ENCODE measurements at places on chromosomes 4 and X.
A peak's percentile ranks its signal among the peaks of the same experiment; 100 is the strongest.

- no peak for DNase-seq
Measured at GRCh38 chrX:110082161-110082560, 79.2 kb downstream of the TMEM164 start.

DNA sequence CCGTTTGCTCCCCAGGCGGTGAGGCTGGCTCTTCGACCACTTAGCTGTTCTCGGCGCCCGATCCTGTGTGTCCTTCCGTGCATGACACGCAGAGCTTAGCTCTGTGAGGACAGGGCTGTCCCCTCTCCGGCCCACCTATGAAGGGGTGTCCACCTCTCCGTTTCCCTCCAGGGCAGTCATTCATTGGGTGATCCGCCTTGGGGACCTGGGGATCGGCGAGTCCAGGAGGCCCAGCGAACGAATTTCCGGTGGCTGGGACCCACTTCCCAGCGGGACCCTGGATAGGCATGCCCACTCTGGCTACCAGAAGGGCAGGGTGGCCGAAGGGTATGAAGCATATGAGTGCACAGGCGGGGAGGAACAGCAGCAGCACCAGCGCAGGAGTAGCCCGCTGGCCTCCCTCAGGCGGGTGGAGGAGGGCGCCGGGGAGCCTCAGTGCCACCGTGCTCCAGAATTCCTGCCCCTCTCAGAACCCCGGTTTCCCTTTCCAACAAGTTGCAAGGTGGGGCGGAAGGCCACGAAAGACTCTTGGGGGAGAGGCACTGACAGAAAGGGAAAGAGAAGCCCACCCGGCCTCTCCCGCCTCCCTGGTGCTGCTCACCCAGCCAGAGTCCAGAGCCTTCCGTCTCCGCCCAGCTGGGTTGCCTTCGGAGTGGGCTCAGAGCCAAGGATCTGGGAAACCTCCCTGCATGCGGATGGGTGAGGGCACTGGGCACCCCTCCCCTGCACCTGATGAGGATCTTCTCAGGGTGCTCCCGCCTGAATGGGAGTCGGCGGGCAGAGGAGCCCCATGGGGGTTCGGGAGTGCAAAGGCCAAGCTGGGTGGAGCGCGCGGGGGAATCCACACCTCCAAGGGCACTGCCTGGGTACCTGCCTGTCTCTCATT is 8.6 kb downstream of the HMX1 start:
- no peak for DNase-seq

- DNase-seq, result no peak
Measured at GRCh38 chrX:50099331-50099730, 101.5 kb downstream of the AKAP4 start.

DNA sequence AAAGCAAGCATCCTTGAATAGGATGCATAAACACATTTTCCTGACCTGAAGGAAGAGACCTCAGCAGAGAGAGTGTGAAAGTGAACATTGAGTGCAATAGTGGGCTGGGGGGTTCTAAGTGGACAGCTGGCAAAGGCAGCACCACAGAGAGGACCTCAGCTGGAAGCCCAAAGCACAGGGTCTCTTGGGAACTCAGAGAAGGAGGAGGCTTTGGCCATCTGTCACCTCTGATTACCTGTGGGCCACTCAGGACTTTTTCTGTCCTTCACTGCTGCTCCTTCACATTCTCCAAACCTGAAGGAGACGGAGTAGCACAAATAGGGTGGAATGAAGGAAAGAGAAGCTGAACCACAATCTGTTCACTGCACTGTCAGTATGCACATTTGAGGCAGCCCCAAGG is 37.9 kb upstream of the FAT4 start:
- no peak for DNase-seq

GRCh38 chr4:106708464-106708816 is 327.7 kb downstream of the DKK2 start:
- DNase-seq, result no peak

- DNase-seq, result no peak
Measured at GRCh38 chrX:22097012-22097694, 65.0 kb downstream of the PHEX start.

GRCh38 chrX:110172215-110172614 is 145.7 kb downstream of the AMMECR1 start:
- DNase-seq, result no peak

- no peak for DNase-seq
Measured at GRCh38 chr4:17981063-17981462, 40.5 kb downstream of the LCORL start.

GRCh38 chr4:48017108-48017571 is 568 bp downstream of the NIPAL1 start:
- peak; percentile 36 for DNase-seq
